ENCODE measurements at places on chromosomes 3 and 15. TPM values are rescaled to one million over a fixed set of nuclear protein-coding genes. Genes with fewer than 3 reads are reported as not detected.

Gene CKMT1A
- total RNA-seq, result not detected

Gene CADPS
- 1.9 TPM for total RNA-seq

Gene MYD88
- total RNA-seq, result 40.5 TPM

Gene NLGN1
- total RNA-seq, result 8.5 TPM

Gene CCDC191
- 5.1 TPM for total RNA-seq

Gene PYGO1
- total RNA-seq, result 4.3 TPM

Gene TUBGCP4
- total RNA-seq, result 12.1 TPM

Gene GOLGA8M
- total RNA-seq, result 2.4 TPM

Gene CRABP1
- not detected for total RNA-seq

Gene ESYT3
- total RNA-seq, result not detected

Gene CATSPER2
- 3.7 TPM for total RNA-seq

Gene DNASE1L3
- 2.8 TPM for total RNA-seq

Gene EFL1
- 16.3 TPM for total RNA-seq

Gene PRSS50
- not detected for total RNA-seq

Gene RAB8B
- 93.8 TPM for total RNA-seq

Gene SERINC4
- not detected for total RNA-seq

Gene CYP19A1
- total RNA-seq, result 16.7 TPM

Gene CD200R1
- 7.3 TPM for total RNA-seq

Gene AHSG
- not detected for total RNA-seq

Gene DUOXA2
- not detected for total RNA-seq

Gene TRPC1
- total RNA-seq, result 15.5 TPM

Gene SLC22A14
- total RNA-seq, result not detected

Gene NR2F2
- total RNA-seq, result 17.2 TPM

Gene ZNF860
- total RNA-seq, result 0.38 TPM

Gene CX3CR1
- 0.57 TPM for total RNA-seq

Gene SLC24A5
- total RNA-seq, result not detected

Gene GAP43
- 0.51 TPM for total RNA-seq

Gene RBM6
- 150 TPM for total RNA-seq

Gene MCF2L2
- total RNA-seq, result 0.34 TPM

Gene GOLGA6L7
- not detected for total RNA-seq

Gene PARP6
- 56.1 TPM for total RNA-seq

Gene CD276
- 43.3 TPM for total RNA-seq

Gene ARPP21
- total RNA-seq, result not detected

Gene MKRN3
- total RNA-seq, result 0.49 TPM

Gene PCLAF
- not detected for total RNA-seq

Gene C3orf49
- not detected for total RNA-seq

Gene SMCO1
- total RNA-seq, result not detected
